ENCODE measurements at places on chromosomes 6 and 20.

DNA sequence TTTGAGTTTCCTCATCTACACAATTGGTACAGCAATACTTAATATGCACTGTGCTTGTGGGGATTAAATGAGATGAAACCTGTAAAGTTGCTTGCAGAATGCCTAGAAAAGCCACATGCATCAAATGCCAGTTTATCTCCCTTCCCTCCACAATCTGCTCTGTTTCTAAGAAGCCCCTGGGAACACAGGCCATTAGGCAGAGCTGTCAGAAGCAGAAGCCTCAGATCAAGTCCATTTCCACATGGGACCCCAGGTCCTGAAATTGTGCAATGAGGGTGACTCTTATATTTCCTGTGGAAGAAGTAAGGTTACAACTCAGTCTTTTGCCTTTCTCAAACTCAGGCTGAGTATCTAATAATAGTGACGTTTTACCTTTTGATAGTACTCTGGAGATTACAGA, 737.4 kb downstream of the KIF16B start:
- no peak for DNase-seq

DNA sequence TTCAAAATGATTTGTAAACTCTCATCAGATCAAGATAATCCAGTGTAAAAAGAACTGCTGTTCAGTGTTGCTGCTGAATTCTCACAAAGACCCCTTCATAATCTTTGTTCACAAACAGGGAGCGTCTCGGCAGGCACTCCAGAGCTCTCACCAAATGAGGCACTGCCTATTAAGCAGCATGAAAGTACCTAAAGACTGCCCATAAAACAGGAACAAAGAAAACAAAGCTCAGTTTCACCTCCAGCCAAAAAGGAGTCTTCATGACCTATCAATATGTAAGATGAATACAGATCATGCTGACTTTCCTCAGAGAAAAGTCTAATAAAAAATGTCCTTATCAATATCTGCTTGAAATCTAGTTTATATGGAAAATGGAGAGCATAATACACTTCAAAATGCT, 41.8 kb downstream of the GPR63 start:
- no peak for DNase-seq

DNA sequence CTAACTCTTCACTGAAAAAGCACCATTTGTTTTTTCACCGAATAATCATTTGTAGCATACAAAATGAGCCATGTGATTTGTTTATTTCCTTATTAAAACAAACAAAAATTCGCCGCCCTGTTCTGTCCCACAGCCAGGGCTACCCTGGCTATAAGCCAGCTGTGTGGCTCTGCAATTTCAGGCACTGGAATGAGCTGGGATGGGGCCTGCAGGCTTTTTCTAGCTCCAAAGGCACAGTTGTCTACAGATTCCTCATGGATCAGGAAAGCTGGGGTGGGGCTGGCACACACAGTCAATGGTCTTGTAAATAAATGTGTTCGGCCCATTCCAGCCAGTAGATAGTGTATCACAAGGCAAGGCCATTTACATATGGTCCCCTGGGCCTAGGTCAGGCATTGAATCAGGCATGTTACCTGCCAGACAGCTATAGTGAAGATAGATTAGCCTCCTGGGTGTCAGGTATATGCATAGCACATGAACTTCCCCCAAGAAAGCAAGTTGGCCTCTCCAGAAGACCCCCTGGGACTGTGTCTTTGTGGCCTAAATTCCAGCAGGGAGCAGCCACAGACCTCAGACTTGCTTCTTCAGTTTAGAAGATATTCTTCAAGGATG, 608.9 kb downstream of the MAFB start:
- no peak for DNase-seq

- no peak for DNase-seq
These were observed 25.7 kb upstream of the TUBB2A start for GRCh38 chr6:3183066-3183465.

DNA sequence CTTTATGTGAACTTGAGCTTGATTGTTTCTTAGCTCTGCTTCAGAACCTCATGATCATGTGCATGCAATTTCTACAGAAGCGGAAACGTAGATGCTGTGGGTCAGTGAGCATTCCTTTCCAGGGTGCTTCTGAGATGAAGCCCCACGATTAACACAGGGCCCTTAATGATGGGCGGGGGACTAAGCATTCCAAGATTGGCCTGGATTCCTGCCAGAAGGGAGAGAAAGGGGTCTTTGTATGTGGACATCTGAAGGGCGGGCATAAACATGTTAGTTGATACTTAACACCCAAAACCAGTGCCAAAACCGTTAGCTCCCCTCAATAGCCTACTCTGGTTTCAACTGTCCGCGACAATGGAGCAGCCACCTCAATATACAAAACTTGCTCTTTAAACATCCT, 46.9 kb upstream of the POU3F2 start:
- no peak for DNase-seq

DNA sequence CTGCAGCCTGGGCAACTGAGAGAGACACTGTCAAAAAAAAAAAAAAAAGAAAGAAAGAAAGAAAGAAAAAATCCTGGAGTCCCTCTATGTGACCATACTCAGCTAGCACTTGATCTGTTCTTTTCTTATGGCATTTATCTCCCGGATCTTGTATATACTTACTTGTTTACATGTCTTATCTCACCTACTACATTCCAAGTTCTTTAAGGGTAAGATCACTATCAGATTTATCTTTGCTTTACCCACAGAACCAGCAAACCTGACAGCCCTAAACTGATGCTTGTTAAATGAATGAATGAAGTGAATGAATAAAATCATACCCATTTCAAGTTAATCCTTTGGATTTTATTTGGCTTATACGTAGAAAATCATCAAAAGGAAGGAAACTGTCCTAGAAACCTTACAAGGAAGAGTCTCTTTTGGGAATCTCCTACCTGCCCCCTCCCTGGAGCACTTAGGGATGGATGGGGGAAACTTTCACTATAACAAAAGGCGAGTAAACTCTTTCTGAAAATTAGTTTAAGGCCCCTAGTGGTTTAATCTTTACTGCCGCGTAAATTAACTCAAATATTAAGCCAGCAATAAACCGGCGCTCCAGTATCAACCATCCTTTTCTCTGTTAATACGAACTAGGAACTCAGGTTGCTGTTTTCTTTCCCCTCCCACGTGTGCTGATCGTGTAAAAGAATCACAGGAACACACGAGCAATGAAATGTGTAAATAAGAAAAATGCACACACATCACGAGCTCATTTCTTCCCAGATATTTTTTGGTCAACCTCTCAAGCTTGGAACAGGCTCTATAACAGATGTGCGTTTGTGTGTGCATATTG, 1.3 kb upstream of the UTRN start:
- no peak for DNase-seq

GRCh38 chr20:35432430-35432735, 5.6 kb downstream of the GDF5 start:
- DNase-seq, result no peak

- no peak for DNase-seq
These were observed 30.2 kb downstream of the MYB start for GRCh38 chr6:135211306-135211702.

DNA sequence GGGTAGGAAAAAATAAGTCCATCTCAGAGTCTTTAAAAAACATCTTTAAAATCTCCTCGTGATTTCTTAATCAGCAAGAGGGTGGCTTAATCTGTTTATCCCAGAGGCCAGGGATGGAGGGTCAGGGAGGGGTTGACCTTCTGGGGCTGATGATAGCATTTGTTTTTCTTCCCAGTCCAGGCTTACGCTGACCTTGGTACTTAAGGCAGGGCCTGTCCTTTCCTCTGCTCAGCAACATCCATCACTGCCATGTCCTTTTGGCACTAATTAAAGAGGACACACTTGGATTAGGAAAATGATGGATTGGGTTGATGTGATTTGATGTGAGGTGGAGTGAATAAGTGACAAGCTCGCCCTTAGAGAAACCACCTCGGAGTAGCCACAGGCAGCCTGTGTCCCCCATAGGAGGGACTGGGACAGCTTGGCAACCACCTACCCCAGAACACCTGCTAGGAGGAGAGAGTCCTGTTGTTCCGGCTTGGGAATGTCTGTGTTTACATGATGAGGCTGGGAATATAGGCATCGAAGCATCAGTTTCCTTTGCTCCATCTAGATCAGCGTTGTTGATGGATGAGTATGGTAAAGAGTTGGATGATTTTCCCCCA, 44.2 kb downstream of the PHACTR3 start:
- DNase-seq, result no peak

GRCh38 chr6:12335131-12335527, 45.0 kb downstream of the EDN1 start:
- DNase-seq, result no peak

- no peak for DNase-seq
These were observed 25.4 kb upstream of the SPDEF start for GRCh38 chr6:34581561-34581920.

GRCh38 chr6:47268572-47269187, 41.0 kb downstream of the TNFRSF21 start:
- no peak for DNase-seq

GRCh38 chr6:41372832-41373626, 37.6 kb downstream of the NCR2 start:
- no peak for DNase-seq

DNA sequence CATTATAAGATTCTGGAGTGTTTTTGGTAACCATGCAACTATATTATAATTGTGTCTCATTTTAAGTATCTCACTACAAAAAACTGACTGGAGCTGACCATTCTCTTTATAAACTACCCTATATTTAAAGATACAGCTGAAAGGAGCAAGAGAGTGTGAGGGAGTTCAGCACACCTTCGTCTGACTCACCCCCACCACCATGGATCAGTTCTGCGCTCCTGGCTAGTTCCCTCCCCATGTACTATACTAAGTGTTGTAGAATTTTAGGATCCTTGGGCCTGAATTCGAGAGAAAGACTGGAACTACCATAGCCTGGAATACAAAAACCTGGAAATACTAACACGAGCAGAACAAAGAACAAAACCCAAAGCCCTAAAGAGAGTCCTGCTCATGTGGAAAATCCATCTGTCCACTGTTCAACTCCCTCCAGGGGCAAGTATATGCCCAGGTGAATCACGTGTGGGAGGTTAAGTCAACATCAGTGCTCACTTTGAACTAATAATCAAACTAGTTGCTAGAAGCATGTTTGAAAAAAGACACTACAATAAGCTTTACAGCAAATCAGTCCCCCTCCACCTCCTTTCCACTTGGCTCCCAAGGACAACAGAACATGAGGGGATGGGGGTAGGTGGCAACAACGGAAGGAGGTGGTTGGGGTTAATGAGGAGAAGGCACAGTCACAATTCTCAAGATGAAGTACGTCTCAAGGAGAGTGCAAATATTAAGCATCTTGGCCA, 46.8 kb downstream of the ELOVL5 start:
- no peak for DNase-seq

GRCh38 chr20:50720582-50720981, 10.8 kb upstream of the PARD6B start:
- no peak for DNase-seq

- DNase-seq, result no peak
These were observed 229.5 kb upstream of the DTNBP1 start for GRCh38 chr6:15892369-15892768.

DNA sequence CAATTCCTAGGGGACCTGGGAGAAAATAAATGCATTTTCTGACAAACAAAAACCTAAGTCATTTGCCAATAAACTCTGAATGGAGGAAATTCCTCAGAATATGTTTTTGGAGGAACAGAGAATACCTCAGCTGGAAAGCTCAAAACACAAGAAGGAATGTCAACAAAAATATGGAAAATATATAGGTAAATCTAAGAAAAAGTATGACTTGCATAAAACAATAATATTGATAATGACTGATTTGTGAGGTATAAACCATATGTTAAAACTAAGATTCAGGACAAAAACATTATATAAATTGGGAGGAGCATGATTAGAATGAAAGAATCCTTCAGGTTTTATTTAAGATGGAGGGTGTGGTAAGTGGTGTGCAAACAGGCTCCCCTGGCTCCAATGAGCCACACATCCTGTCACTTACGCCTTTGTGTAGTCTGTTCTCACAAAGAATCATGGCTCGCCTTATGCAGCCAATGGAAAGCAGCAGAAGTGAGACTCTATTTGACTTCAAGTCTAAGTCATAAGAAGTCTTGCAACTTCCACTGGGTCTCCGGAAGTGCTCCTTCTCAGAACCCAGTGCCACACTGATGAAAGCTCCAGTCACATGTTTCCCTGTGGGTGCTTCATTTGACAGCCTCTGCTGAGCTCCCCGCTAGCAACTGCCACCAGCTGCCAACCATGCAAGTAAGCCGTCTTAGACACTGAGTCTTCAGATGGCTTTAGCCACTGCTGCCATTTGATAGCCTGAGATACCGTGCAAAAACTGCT, 8.1 kb downstream of the CFAP61 start:
- DNase-seq, result no peak

DNA sequence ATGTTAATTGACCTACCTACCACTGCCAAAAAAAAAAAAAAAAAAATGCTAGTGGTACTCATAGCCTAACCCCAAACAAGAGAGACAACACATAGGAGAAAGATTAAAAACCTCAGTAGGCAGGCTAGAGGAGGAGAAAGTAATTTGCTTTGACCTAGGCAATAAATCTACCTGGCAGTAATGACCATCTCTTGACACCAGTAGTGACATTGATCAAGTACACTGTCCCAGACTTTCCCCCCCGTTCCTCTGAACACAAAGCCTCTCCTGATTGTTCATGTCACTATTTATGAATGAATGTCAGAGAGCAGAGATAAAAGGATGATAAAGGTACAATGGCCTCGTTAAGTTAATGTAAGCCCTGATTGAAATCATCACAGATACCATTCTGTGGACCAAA, 746.8 kb downstream of the CBLN4 start:
- no peak for DNase-seq

- no peak for DNase-seq
These were observed 184.6 kb downstream of the QKI start for GRCh38 chr6:163599136-163599535.

- DNase-seq, result no peak
These were observed 4.9 kb upstream of the GRM4 start for GRCh38 chr6:34150766-34151165.

DNA sequence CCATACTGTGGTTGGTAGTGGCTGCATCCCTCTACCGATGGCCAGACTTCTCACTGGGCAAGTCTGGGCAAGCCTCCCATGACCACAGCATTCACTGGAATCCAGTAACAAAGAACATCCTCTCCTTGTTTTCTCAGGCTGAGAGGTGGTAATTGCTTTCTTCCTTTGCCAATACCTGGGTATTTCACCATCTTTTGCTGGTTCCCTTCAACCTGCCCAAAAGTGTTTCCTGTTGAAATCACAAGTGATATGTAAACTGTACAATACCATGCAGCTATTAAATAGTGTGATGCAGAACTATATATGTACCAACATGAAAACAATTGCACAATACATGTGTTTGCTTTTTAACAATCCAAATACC, at the start of gene PTCHD4:
TSS of gene PTCHD4 (minus strand) at position 55 of the 364 bp plus-strand sequence. CDS start 42,240 bp downstream, outside the sequence.
- no peak for DNase-seq

- no peak for DNase-seq
These were observed 31.7 kb downstream of the LATS1 start for GRCh38 chr6:149686230-149686629.

DNA sequence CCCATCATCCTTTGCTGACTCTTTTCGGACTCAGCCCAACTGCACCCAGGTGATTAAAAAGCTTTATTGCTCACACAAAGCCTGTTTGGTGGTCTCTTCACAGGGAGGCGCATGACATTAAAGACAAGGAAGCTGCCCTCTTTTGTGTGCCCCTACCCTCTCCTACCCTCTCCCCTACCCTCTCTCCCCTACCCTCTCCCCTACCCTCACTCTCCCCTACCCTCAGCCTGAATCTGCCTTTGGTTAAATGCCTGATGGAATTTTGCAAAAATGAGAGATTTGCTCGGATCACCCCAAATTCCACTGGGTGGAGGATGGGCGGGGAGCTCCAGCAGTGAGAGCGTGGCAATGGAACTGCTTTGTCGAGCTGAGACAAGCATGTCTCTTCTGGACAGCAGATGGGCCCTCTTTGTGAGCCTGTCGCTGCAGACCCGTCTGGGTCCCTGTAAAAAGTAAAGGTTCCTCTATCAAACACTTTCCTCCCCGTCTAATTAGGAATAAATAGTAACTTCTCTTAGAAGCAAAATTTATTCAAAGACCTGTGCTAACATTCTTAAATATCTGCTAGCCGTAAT, 76.4 kb upstream of the MLN start:
- no peak for DNase-seq

Measured in effector CD4-positive, alpha-beta T cell (primary cell).